Thoracic aorta (tissue), 2 donors: ENCODE measurements at places on chromosomes 1 and 21.

- no peaks in the 10 kb centered on the region for H3K27me3 ChIP-seq
- H3K4me3 ChIP-seq, result no peak overlapping the region
- H3K4me1 ChIP-seq, result peaks cover 10% of the 10 kb centered on the region
- no peak for DNase-seq
- H3K36me3 ChIP-seq, result peaks cover 31% of the 10 kb centered on the region
Observed at GRCh38 chr1:16302709-16303627, 49.3 kb downstream of the FBXO42 start.

DNA sequence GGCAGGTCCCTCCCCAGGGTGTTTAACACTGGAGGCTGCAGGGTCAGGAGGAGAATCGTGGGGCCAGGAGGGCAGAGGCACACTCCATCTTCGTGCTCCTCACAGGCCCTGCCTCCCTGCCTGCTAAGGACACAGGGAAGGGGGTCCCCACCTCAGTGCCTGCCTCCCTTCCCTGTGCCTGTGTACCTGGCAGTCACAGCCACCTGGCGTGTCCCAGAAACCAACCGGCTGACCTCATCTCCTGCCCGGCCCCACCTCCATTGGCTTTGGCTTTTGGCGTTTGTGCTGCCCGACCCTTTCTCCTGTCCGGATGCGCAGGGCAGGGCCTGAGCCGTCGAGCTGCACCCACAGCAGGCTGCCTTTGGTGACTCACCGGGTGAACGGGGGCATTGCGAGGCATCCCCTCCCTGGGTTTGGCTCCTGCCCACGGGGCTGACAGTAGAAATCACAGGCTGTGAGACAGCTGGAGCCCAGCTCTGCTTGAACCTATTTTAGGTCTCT, 623 bp upstream of the BGLAP start:
- no peak for DNase-seq
- H3K27me3 ChIP-seq, result no peaks in the 10 kb centered on the region
- peaks cover 12% of the 10 kb centered on the region for H3K4me1 ChIP-seq
- H3K4me3 ChIP-seq, result no peak overlapping the region
- peaks cover 37% of the 10 kb centered on the region for H3K36me3 ChIP-seq

GRCh38 chr21:34618941-34619340, 4.0 kb upstream of the RCAN1 start:
- H3K27ac ChIP-seq, result no peak overlapping the region
- H3K4me3 ChIP-seq, result no peak overlapping the region
- peaks cover 9% of the 10 kb centered on the region for H3K4me1 ChIP-seq
- no peaks in the 10 kb centered on the region for H3K36me3 ChIP-seq

- no peak overlapping the region for H3K4me3 ChIP-seq
- H3K36me3 ChIP-seq, result peaks cover 29% of the 10 kb centered on the region
- no peak overlapping the region for H3K27ac ChIP-seq
- DNase-seq, result no peak
- H3K27me3 ChIP-seq, result no peaks in the 10 kb centered on the region
Observed at GRCh38 chr1:11967028-11967547, 13.2 kb upstream of the MFN2 start.

DNA sequence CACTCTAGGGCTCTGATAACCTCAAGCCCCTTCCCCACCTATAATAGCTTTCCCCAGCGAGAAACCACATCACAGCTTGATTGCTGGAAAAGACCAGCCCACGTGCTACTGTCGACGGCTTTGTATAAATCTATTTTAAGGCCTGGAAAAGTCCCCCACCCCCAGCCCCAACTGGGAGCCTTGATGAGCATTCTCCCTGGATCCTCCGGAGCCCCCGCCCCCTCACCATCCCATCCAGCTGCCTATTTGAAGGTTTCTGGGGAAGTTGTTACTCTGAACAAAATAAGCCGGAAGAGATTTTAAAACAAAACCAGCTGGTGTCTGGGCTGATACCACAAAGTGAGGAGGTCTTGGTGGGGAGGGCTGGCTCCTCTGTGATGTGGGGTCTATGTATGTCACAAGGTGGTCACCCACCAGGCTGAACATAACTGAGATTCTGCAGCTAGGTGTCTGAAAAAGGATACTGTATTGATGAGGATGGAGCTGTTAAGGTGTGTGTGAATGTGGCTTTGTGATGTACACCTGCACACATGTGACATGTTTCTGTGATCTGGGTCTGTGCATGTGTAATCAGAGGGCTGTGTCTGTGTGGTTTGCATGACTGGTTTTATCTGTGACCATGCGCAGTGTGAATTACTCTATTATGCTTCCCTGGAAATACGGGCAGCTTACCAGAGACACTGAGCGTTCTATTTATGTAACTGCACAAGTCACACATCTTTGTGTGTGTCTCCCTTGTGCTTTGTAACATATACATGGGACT, 25.0 kb downstream of the RIMS3 start:
- no peaks in the 10 kb centered on the region for H3K27me3 ChIP-seq
- peaks cover 6% of the 10 kb centered on the region for H3K36me3 ChIP-seq
- DNase-seq, result no peak

- no peaks in the 10 kb centered on the region for H3K27me3 ChIP-seq
- peaks cover 6% of the 10 kb centered on the region for H3K4me1 ChIP-seq
- DNase-seq, result no peak
- peaks cover 13% of the 10 kb centered on the region for H3K36me3 ChIP-seq
- no peak overlapping the region for H3K27ac ChIP-seq
Observed at GRCh38 chr1:85264150-85264549, 4.7 kb upstream of the C1orf52 start.

- H3K27ac ChIP-seq, result no peak overlapping the region
- no peak overlapping the region for H3K4me3 ChIP-seq
- no peak for DNase-seq
- no peaks in the 10 kb centered on the region for H3K27me3 ChIP-seq
- H3K36me3 ChIP-seq, result no peaks in the 10 kb centered on the region
Observed at GRCh38 chr21:36111238-36111637, 23.6 kb upstream of the CBR3 start.

DNA sequence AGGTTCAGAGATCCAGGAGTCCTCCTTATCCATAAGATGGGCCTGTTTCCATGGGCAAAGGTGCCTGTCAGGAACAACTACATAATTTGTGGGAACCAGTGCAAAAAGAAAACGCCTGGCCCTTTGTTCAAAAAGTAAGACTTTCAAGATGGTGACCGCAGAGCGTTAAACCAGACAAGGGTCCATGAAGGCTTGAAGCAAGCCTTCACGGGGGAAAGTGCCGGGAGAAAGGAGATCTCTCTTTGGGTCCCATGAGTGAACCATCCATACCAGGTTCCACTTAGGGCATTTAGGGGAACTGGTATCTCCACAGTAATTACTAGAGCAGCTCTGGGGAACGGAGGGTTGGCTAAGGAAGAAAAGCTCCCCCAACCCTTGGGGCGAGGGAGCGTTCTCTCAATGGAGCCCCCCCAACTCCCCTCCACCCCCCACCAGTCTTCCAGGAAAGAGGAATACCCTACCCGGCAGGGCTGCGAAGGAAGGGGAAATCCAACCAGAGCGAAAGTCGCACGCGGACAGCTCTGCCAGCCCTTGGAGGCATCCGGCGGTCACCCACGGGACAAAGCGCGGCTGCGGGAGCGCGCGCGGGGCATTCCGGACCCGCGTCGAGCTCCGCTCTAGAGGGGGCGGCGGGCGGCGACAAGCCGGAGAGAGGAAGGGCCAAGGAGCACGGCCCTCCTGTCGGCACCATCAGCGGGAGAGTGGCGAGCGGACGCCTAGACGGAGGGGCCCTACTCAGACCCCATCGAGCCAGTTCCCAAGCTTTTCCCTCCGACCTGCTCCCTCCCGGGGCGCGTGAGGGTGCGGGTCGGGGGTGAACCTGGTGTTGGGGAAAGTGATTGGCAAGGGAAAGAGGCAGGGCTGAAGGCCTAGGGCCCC, 687 bp upstream of the RASSF5 start:
- DNase-seq, result no peak
- peaks cover 38% of the 10 kb centered on the region for H3K4me1 ChIP-seq
- H3K4me3 ChIP-seq, result peak overlapping the region; percentile 88

- H3K4me1 ChIP-seq, result no peaks in the 10 kb centered on the region
- DNase-seq, result no peak
- no peaks in the 10 kb centered on the region for H3K27me3 ChIP-seq
- H3K36me3 ChIP-seq, result no peaks in the 10 kb centered on the region
Observed at GRCh38 chr1:13828454-13829151, 128.6 kb downstream of the PRDM2 start.

DNA sequence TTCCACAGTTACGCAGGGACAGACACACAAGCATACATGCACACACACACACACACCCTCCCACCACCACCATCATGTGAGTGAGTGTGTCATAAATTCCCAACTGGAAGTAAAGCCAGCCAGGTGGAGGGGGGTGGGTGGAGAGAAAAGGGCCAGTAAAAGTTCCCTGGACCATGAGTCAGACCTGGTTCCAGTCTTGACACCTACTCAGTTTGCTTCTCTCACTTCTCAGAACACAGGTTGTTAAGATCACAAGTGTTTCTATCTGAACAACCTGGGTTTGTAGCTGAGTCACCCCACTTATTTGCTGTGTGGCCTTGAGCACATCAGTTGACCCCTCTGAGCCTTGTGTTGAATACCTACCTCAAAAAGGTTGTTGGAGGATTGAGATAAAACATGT, 9.6 kb downstream of the EPHA10 start:
- DNase-seq, result no peak
- H3K27me3 ChIP-seq, result peaks cover 8% of the 10 kb centered on the region
- H3K36me3 ChIP-seq, result no peaks in the 10 kb centered on the region
- H3K4me3 ChIP-seq, result no peak overlapping the region
- no peak overlapping the region for H3K27ac ChIP-seq

DNA sequence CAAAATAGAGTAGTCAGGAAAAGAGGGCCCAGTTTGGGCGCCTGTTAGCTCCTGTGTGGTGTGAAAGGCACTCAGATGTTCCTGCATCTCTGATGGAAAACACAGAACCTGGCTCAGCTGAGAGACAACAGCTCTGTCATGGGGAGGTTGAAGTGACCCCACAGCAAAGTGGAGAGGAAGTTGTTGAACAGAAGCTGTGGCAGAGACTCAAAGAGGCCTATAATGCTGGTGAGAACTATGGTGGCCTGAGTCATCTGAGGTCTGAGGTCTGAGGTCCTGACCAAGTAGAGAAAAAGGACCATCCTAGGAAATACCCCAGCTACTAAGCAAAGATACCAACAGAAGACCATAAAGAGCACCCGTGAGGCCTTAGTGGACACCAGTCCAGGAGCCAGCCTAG, 45.6 kb upstream of the JAK1 start:
- no peak for DNase-seq
- H3K4me1 ChIP-seq, result no peaks in the 10 kb centered on the region
- H3K27me3 ChIP-seq, result no peaks in the 10 kb centered on the region
- H3K4me3 ChIP-seq, result no peak overlapping the region
- no peak overlapping the region for H3K27ac ChIP-seq

- H3K27me3 ChIP-seq, result no peaks in the 10 kb centered on the region
- H3K4me1 ChIP-seq, result no peaks in the 10 kb centered on the region
- no peak overlapping the region for H3K27ac ChIP-seq
Observed at GRCh38 chr1:22248746-22249145, 105.8 kb upstream of the WNT4 start.

DNA sequence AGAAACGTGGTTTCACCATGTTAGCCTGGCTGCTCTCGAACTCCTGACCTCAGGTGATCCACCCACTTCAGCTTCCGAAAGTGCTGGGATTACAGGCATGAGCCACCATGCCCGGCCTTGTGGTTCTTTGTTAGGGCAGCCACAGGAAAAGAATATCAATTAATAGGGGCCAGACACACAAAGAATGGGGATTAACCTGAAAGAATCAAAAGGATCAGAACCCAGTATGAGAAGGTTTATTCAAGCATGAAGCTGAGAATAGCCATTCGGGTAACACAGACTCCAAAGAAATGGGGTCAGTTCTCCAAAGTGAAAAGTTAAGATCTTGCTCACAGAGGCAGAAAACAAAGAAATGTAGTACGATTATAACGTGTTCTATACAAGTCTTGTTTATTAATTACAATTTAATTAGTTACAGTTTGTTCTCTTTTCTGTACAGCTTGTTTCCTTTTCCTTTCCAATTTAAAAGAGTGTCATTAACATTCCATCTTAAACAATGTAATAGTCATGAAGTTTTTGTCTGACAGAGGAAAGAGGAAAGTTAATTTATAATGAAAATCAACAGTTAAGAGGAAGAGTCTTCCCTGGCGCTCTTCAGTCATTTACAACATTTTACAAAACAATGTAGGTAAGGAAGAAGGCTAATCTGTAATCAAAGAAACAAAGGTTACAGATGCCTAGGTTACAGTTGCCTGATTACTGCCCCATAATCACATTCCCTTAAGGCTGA, 51.3 kb upstream of the SLC45A1 start:
- no peaks in the 10 kb centered on the region for H3K27me3 ChIP-seq
- no peaks in the 10 kb centered on the region for H3K36me3 ChIP-seq
- no peaks in the 10 kb centered on the region for H3K4me1 ChIP-seq
- H3K27ac ChIP-seq, result no peak overlapping the region

DNA sequence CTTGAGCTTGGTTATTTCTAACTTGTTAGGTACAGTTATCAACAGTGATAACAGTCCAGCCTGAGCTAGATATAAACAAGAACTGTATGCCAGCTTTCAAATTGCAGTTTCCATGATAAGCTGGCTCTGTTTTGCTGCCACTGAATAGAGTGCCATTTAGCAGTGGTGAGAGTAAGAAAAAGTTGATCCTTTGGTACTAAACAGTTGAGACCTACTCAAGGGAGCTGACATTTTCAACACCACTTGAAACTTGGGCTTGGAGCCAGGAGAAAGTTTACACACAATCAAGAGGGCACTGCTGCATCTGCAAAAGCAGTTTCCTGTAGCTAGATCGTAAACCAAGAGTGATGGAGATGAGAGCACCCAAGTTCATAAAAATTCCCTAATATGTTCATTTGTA, 131.3 kb downstream of the RGS7 start:
- DNase-seq, result no peak
- H3K4me1 ChIP-seq, result no peaks in the 10 kb centered on the region
- no peaks in the 10 kb centered on the region for H3K27me3 ChIP-seq
- no peak overlapping the region for H3K27ac ChIP-seq
- H3K36me3 ChIP-seq, result no peaks in the 10 kb centered on the region
- H3K4me3 ChIP-seq, result no peak overlapping the region

DNA sequence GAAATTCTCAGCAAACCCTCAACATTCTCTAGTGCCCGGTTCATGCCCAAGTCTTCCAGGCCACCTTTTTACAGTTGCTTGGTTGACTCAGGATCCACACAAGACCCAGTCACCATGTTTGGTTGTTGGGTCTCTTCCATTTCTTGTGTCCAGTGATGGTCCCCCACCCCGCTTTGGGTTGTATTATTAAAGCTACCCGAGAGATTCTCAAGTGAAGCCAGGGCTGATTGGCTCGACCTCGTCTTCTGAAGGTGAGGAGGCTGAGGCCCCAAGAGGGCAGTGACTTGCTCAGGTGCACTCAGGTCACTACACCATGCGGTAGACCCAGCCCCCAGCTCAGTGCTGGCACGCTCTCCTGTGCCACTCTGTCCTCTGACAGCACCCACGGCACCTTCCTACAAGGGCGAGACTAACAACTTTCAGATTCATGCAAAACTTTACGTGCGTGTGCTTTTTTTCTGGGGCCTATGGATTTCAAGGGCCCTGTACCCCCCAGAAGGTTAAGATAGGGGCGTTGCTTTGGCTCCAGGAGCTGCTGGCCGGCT, 50.3 kb downstream of the CAPN9 start:
- no peak overlapping the region for H3K4me3 ChIP-seq
- H3K4me1 ChIP-seq, result no peaks in the 10 kb centered on the region
- DNase-seq, result no peak
- no peak overlapping the region for H3K27ac ChIP-seq
- H3K36me3 ChIP-seq, result no peaks in the 10 kb centered on the region
- no peaks in the 10 kb centered on the region for H3K27me3 ChIP-seq

GRCh38 chr1:3152143-3152542, 83.1 kb downstream of the PRDM16 start:
- no peak overlapping the region for H3K4me3 ChIP-seq
- H3K27ac ChIP-seq, result peak overlapping the region; percentile 71
- peaks cover 17% of the 10 kb centered on the region for H3K4me1 ChIP-seq
- no peak for DNase-seq
- H3K27me3 ChIP-seq, result no peaks in the 10 kb centered on the region

GRCh38 chr21:45598666-45599065, 44.9 kb upstream of the PCBP3 start:
- no peaks in the 10 kb centered on the region for H3K36me3 ChIP-seq
- H3K27ac ChIP-seq, result no peak overlapping the region
